ENCODE measurements at places on chromosomes 5 and 9.

GRCh38 chr9:4490705-4491625 is 697 bp downstream of the SLC1A1 start:
- DNase-seq, result peak; percentile 33

GRCh38 chr5:154324033-154324432 is 121.8 kb upstream of the SAP30L start:
- DNase-seq, result no peak

DNA sequence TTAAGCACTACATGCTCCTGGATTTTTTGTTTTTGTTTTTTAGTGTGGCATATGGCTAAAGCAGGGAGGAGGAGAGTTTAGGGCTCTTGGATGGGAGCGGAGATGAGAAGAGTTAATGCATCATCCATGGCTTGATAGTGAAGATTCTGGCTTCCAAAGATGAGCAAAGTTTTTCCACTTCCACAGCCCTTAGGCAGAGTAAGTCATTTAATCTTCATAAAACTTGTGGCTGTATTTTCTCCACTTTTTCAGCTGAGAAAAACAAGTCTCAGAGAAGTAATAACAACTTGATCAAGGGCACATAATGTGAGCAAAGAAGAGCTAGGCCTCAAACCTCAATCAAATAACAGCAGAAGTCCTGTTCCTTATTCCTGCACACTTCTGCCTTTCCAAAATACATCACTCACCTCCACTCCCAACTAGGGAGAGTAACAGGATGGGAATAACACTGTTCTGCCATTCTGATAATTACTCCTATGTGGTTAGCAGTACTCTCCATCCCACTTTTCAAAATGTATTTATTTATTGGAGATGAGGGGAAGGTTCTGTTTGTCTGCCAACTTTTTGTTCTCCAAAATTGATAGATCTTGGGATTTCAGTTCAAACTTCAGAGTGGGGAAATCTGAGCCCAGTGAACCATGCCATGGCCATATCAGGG is 53.7 kb upstream of the DPYSL3 start:
- DNase-seq, result no peak

DNA sequence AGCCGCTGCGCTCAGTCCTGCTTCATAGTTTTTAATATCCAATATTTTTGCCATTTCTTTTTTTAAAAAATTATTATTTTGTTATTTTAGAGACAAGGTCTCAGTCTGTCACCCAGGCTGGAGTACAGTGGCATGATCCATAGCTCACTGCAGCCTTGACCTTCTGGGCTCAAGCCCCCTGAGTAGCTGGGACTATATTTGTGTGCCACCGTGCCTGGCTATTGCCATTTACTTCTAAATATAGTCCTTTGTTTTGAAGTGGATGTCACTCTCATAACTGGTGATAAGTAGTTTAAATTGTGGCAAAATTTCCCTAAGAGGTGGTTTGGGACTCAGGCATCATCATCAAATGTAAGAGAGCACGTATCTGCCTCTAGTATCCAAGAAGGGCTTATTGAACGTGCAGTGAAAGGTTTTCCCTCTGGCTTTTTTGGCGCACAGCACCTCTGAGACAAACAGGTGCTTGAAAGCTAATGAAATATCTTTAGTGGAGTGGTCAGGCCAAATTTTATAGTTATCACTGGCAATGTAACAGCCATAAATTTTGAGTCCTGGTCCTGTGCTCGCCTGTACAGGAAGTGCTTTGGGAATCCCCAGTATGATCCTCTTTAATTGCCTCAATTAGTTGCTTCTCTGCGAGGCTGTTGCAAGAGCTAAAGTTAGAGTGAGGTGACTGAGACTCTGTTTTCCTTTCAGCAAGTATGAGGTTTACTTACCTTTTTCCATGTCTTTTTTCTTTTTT is 14.8 kb downstream of the STXBP1 start:
- no peak for DNase-seq

DNA sequence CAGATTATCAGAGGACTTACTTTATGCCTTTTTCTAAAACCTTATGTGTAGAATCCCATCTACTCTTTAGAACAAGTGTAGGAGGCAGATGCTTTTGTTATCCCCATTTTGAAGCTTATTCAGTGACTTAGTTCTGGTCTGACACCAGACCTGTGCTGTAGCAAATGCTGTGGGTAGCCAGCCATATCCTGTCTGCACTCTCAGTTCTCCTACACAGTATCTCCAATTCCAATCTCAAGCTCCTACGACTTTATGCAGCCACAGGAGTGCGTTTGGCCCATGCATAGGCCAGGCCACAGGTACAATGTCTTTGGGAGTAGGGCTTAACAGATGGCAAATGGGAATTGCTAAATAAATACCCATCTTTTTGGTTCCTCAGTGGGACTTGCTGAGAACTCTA is 292.6 kb downstream of the MCTP1 start:
- DNase-seq, result no peak

GRCh38 chr5:42592401-42593140 is 164.0 kb upstream of the CCDC152 start:
- DNase-seq, result no peak

- no peak for DNase-seq
Observed at GRCh38 chr9:95508242-95508967, 8.4 kb downstream of the PTCH1 start.

GRCh38 chr9:91847581-91848091 is 102.4 kb downstream of the ROR2 start:
- DNase-seq, result peak; percentile 76

DNA sequence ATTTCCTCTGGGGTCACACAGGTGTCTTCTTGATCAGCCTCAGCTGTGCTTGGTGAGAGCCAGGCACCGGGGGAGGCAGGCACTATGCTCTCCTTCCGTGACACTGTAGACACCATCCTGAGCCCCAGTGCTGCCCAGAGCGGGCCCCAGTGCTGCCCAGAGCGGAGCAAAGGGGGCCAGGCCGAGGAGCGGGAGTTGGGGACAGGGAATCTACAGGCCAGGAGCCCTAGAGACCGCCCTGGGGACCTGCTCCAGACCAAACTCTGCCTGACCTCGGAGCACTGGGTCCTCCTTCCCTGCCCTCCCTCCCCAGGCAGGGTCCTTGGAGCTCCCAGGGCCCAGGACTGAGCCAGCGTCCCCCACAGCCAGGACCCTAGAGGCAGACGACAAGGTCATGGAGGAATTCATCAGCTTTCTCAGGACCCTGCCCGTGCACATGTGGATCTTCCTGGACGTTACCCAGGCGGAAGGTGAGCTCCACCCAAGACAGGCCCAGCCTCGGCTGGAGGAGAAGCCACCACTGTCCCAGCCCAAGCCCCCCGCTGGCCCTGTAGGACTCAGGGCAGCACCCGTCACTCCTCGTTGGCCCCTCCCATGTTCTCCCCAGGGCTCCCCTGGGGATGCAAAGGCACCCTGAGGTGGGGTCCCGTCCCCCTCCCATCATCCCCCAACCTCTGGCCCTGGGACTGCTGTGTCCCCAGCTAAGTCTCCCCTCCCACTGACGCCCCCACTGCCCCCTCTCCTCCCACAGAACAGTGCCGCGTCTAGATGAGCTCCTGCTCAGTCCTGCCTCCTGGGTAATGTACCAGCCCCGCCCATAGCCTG is 30.2 kb downstream of the PAEP start:
- DNase-seq, result no peak

DNA sequence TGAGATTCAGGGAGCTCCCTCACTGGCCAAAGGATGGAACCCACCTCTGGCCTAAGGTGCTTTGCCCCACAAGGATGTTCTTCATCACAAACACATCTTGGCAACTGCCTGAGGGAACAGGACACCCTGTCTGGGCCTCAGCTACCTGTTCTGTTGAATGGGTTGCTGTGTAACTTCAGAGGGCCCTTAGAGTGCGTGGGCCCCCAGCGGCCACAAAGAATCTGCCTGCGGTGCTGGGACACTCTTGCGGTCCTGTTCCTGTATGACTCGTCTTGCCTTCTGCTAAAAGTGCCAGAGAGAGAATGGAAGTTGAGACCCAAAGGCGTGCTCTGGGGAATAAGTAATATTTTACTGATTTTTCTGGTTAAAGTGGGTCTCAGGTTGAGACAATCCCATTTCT is 14.1 kb upstream of the RPL26L1 start:
- DNase-seq, result no peak

DNA sequence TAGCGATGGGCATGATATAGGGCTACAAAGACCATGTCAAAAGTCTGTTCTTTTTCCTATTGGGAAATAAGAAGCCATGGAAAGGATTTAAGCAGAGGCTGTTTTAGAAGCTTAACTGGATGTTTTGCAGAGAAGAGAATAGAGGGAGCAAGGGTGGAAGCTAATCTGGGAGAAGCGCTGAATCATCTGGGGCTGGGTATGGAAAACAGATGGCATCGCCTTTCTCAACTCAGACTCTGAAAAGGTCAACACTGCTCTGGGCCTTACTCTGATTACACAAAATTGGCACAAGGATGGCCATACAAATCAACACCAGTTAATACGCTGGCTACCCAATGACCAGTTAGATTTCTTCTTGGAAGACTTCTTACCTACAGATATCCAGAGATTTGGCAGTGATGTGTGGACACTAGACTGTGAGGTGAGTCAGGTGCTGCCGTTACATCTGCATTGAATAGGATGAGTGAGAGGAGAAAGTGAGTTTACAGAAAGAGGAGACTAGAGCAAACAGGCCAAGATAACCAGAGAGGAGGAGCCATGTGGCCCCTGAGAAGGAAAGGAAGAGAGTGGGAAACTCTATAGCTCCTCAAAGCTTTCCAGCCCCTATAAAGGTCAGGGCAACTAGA is 6.2 kb upstream of the TCERG1 start:
- no peak for DNase-seq

DNA sequence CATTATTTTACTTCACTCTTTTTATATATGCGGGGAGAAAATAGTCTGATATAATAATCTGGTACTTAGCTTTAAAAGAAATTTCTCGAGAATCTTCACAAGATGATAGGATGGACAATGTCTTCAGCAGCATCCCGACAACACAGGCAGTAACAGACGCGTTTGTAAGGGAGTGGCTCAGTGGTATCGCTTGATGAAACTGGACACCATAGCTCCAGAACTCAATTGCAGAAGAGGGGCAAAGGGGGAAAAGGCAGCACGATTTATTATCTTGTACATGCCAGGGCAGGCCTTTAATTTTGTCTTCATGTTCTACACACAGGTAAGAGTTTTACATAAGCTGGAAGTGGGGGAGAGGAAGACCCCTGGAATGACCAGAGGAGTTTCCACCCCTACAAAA is 15.7 kb downstream of the IL4 start:
- no peak for DNase-seq

GRCh38 chr9:19231126-19231903 is 822 bp downstream of the DENND4C start:
- DNase-seq, result peak; percentile 15

Measured in kidney glomerular epithelial cell (primary cell).